ENCODE measurements at places on chromosomes 12 and 14. TPM values are rescaled to one million over a fixed set of nuclear protein-coding genes. Genes with fewer than 3 reads are reported as not detected.
A peak's percentile ranks its signal among the peaks of the same experiment; 100 is the strongest.

The MYF5 gene
- total RNA-seq, result not detected

The CLIP1 gene
- 50.0 TPM for total RNA-seq

The HCAR1 gene
- 0.48 TPM for total RNA-seq

DNA sequence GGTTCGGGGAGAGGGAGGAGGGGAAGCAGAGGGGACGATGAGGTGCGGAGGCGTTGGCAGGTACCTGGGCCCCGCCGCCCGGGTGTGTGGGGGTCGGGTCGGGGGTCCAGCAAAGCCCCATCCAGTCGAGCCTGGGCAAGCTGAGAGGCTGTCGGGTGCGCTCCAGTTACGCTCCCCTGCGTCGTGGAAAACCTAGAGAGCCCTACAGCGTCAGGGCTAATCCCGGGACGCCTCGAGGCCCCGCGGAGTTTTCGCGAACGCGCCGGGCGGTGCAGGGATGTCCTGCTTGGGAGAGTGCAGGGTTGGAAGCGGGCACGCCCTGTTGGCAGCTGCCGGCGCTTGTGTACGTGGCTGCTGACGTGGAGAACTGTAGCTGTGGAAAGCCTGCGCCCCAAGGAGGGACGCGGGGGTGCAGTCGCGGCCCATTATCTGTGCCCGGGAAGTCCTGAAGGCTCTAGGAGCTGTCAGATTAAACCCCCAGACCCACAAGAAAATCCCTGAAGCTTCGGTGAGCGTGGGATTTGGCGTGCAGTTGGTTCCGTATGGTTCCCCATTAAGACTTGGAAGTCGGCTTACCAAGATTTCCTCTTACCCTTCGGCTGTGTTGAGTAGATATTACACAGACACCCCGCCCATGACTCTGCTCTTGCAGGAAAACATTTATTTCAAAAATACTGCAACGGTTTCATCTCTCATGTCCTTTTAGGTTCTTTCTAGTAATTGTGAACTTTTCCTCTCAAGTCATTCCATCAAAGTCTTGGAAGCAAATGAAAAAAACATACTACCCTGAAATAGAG lies 11.3 kb upstream of the SLC38A2 start:
- peak; percentile 95 for DNase-seq

GRCh38 chr12:55899082-55899481 lies 28.6 kb downstream of the PYM1 start:
- no peak for DNase-seq

DNA sequence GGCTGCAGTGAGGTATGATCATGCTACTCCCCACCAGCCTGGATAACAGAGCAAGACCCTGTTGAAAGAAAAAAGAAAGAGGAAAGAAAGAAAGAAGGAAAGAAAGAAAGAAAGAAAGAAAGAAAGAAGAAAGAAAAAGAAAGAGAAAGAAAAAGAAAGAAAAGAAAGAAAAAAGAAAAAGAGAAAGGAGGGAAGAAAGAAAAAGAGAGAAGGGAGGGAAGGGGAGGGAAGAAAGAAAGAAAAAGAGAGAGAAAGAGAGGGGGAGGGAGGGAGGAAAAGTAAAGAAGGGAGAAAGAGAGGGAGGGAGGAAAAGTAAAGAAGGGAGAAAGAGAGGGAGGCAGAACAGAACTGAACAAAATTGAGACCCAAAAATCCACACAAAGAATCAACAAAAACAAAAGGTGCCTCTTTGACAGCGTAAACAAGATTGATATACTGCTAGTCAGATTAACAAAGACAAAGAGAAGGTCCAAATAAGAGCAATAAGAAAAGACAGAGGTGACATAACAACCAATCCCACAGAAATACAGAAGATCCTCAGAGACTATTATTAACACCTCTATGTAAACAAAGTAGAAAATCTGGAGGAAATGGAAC lies 293.9 kb upstream of the AMIGO2 start:
- no peak for DNase-seq

DNA sequence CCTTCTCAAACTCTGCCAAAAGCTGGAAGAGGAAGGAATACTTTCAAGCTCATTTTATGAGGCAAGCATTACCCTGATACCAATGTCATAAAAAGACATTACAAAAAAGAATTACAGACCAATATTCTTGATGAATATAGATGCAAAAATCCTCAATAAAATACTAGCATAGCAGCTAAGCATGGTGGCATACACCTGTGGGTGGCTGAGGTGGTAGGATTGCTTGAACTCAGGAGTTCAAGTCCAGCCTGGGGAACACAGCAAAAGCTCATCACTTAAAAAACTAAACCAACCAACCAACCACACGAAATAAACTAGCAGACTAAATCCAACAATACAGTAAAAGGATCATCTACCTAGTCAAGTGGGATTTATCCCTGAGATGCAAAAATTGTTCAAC lies 29.6 kb downstream of the A2M start:
- no peak for DNase-seq

GRCh38 chr14:58638231-58639197 lies 752 bp downstream of the DACT1 start:
- peak; percentile 30 for DNase-seq

DNA sequence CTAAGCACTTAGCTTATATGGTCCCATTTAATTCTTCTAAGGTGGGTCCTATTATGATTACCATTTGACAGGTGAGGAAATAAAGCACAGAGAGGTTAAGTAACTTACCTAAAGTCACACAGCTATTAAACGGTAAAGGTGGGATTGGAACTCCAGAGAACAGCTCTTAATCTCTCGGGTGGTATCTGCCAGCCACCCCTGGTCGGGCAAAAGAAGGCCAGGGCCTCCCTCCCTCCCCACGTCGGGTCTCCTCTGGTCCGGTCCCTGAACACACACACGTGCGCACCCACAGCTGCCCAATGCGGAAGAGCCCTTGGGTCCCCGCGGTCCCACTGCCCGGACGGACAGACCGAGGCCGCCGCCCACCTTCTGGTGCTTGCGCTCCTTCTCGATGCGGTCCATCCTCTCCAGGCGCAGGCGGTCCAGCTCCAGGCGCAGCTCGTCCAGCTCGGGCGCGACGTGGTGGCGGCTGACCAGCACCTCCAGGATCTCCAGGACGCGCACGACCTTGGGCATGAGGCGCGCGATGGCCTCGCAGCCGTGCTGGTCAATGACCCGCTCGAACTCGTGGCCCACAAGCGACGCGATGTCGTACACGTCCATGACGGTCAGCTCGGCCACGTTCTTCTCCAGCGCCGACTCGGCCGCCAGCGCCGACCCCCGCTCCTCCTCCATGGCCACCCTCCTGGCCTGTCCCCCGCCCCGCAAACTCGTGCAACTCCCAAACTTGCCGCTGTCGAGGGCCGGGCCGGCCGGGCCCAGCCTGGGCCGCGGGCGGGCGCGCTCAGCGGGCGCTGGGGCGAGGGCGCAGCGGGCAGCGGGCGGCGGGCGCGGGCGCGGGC lies 490 bp downstream of the RILPL1 start:
- peak; percentile 52 for DNase-seq

- no peak for DNase-seq
Measured at GRCh38 chr14:76958980-76959710, 69.4 kb downstream of the IRF2BPL start.

DNA sequence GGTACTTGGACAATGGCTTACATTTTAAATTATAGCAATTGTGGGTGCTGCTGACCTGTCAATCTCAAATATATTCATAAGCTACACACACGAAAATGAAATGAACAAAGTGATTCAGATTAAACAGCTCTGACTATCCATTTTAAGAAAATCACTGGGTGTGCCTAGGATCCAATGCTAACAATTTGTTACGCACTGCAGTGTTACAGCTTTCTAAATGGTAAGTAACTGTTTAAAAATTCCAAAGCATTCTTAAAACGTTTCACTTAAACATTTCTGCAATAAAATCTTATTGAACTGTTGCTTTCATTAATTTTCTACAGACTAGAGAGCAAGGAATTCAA lies 18.9 kb downstream of the LMO3 start:
- no peak for DNase-seq

DNA sequence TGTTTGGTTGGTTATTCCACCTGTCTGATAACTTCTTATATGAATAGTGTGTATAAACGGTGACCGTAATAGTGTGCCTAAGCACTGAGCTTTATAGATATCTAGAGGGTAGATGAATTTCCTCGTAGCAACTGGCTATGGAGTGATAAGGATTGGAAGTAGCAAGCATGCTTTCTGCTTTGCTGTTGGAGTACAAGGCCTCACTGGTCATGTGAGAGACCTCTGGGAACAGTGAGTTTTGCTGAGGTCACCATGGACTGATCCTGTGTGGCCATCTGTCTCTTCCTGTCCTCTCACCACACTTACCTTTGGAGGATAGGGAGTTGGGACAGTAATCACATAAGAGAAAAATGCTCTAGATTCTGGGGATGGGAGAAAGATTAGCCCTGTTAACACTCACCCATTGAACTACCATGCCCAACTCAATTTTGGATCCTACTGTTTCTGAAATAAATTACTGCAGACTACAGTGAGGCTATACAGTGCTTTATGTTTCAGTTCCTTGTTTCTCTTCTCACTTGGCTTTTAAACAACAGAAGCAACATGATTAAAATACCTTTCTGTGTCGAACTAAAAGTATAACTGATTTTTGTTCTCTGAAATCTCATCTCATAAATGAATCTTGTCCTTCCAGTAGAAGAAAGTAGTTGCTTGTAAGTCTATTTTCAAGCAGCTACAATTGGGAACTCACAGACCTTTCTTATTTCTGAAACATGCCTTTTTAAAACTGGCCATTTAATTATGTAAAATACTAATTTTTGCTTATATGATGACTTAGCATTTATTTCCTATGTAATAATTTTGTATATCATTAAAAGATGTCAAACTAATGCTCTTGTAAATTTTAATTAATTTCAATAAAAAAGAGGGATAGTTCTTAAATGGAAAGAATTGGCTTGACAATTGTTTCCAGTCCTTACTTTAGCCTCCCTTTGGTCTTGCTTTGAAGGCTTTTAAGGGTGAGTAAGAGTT lies 8.3 kb downstream of the TMX1 start:
- DNase-seq, result no peak

GRCh38 chr14:96729889-96730288 lies 67.3 kb upstream of the VRK1 start:
- no peak for DNase-seq

DNA sequence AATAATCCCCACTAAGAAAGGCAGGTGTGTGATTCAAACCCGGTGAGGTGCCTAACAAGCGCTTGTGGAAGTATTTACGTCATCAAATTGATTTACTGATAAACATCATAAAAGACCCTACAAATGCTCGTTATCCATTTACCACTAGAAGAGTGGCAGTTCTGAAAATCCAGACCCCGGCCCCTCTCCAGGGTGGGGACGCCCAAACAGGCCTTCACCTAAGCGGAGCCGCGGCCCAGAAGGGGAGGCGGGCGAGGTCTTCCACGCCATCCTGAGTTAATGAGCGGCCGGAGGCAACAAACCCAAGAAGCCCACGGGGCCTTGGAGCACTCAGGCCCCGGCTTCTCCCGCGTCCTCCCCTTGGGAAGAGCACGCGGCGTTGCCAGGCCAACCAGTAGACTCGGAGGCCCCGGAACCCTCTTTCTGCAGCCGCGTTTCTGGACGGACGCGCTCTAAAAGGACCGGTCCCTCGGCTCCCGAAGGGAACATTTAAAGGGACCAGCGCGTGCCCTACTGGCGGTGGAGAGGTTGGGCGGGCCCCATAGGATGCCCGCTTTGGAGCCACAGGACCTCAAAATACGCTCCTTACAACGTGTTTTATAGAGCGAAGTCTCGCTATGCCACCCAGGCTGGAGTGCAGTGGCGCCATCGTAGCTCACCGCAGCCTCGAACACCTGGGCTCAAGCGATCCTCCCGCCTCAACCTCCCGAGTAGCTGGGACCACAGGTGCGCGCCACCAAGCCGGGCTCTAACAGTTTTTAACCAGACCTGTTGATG lies 3.5 kb downstream of the PTPN21 start:
- peak; percentile 85 for DNase-seq

DNA sequence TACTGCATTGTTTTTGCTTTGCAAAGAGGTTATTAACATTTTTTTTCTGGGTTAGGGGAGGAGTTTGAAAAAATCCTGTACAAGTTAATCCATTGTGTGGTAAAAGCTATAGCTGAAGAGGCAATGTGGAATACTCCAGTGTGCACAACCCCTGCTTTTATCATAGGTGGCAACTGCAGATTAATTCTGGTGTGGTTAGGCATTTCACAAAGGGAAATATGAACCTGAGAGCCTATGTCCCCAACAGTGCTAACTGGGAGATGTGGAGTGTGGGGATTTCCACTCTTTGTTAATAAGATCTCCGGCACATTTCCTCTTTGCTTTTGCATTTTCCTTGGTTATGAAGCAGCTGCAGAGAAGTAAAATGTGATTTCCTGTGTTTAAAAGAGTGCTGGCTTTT lies 33.6 kb downstream of the PRORP start:
- DNase-seq, result no peak

GRCh38 chr14:27917896-27918295 lies 848.7 kb upstream of the FOXG1 start:
- DNase-seq, result no peak

DNA sequence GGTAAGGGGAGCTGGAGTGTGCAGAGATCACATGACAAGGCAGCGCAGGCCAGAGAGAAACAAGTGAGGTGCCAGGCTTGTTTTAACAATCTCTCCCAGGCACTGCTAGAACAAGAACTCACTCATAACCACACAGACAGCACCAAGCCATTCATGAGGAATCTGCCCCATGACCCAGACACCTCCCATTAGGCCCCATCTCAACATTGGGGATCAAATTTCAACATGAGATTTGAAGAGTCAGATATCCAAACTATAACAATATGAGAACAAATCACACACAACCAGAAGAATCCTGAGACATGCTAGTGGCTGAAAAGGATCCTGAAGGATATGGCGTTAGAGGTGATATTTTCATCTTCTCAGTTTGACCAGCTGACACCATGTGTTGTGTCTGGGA lies 21.9 kb downstream of the OR6J1 start:
- DNase-seq, result no peak
